ENCODE measurements at places on chromosomes 2 and 18.

GRCh38 chr2:112920923-112921532, 10.1 kb downstream of the IL37 start:
- DNase-seq, result no peak

DNA sequence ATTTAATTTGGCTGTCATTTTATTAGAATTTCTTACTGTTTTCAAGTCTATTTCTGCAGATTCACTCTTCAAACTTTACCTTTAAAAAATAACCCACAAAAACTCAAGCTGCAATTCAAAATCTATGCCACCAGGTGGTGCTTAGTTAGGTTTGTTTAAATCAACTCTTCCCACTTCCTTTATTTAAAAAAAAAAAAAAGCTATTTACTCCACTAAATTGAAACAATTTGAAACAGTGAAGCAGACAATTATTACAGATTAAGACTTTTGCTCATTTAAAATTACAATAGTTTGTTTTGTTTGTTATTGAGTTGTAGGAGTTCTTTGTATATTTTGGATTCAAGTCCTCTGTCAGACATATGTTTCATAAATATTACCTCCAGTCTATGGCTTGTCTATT, 300.0 kb downstream of the PDE11A start:
- no peak for DNase-seq

DNA sequence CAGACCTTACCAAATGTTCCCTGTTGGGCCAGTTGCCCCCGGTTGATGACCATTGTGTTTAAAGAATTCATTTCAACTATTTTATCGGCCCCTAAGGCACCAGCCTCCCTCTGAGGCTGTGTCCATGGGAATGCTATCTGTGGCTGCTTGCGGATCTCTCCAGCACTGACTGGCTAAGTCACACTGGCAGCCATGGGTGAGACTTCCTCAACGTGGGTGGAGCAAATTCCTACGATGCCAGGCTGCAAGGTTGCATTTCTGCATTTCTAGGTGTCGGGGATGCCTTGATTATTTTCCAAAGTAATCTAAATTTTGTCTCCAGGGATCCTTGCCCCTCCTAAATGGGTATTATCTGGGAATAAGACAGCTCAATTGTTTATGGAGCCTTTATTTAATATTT, 6.2 kb downstream of the CXCR4 start:
- no peak for DNase-seq

DNA sequence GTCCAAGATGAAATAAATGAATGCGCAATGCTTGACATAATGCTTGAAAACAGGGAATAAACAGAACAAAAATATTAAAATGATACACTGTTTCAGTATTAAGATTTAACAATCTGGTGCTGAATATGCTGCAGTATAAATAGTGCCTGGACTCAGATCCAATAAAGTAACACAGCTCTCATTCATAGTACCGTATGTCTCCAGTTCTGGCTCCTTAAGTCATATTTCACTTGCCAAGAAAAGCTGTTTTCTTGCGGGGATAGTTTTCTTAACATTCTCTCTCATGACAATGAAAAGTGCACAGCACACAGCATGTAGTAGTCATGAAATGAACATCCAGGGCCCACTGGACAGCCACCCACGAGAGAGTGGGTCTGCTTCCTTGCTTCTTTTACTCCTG, 74.7 kb downstream of the SATB2 start:
- no peak for DNase-seq

DNA sequence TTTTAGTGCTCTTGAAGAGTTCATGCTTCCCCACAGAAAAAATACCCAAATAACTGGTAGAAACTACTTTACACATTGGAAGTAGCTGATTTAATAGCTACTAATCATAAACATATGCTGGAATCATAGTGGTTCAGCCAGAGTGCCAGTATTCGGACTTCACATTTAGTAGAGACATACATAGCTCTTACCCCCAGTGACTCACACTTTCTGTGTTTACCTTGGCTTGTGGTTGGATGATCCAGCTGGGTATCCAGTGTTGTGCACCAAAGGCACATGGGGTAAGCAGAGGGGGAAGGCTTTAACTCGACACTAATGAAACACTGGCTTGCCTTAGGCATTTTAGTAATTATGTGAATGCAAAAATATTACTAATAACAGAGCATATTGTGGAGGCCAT, 18.1 kb downstream of the ARHGAP28 start:
- DNase-seq, result no peak

DNA sequence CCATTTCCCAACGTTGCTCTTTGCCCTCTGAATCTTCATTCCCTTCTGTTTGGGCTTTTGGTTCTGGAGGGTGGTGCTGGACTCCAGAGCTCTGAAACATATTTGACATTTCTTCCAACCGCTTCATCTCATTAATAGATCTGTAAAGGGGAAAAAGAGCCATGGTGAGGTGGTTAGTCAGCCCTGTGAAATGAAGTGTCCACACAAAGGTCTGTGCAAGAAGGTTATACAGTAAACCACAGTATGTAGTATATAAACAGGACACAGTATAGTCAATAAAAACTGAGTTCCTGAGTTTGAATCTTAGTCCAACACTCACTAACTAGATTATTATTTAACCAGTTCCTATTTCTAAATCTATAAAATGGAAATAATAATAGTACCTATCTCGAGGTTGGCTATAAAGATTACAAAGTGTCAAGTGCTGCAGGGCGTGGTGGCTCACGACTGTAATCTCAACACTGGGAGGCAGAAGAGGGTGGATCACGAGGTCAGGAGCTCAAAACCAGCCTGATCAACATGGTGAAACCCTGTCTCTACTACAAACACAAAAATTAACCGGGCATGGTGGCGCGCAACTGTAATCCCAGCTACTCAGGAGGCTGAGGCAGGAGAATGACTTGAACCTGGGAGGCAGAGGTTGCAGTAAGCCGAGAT, 13.1 kb downstream of the STARD7 start:
- no peak for DNase-seq

DNA sequence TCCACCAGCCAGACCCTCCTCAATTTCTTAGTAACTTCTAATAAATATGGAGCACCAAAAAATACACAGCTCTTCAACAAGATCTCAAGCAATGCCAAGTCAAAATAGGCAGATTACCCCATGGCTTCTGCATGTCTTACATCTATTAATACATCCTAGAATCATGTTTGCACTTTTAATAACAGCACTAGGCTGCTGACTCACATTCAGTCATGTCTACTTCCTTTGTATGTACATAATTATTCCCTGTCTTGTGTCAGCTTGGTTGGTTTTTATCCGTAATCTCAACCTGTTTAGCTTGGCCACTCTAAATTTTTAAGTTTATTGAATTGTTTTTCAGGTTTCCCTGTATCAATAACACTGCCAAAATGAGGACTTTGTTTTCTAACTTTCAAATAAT, 420.1 kb upstream of the ACVR2A start:
- DNase-seq, result no peak

DNA sequence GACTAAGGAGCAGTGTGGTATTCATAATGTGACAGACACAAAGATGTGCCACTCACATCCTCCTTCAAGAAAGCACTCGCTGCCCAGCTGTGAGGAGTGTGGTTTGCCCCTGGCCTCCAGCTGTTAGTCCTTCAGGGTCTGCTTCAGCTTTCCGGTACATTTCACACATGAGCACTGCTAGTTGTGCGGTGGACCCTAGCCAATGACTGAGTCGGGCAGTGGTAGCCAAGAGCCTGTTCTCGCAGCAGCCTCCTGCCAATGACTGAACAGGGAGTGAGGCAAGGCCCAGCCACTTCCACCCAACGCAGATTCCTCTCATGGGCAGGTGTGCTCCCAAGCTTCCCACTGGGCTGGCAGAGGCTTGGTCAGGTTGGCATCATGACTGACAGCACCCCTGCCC, 254.3 kb downstream of the RBM43 start:
- DNase-seq, result no peak

GRCh38 chr2:231436957-231437356, 27.3 kb downstream of the NCL start:
- no peak for DNase-seq

- no peak for DNase-seq
Observed at GRCh38 chr2:16656784-16657391, 8.7 kb downstream of the CYRIA start.

DNA sequence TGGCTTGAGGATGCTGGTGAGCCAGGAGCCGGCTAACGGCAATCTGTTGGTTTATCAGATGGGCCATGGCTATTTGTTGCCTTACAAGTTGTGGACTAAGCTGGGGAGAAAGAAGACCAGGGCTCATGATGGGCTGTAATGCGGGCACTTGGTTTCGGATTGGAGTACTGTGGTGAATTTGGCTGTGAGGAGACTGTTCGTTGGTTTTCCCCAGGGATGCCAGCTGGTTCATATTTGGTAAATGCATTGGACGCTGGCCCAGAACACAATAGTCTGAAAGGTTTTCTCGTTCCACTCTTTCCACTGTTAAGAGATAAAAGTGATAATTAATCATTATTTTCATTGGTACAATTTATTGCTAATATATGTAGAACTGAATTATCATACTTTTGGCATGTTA, 108.9 kb downstream of the SATB2 start:
- no peak for DNase-seq

DNA sequence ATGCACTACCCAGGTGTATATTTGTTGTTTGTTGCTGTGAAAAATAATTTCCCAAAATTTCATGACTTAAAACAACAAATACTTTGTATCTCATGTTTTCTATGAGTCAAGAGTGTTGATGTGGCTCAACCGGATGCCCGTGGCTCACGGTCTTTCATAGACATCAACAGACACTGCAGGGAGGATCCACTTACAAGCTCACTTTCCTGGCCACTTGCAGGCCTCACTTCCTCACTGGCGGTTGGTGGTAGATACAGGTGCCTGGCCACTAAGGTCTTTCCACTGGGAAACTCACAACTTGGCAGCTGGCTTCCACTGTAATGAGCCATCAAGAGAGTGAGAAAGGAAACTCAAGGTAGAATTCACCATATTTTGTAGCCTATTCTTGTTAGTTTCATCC, 662.9 kb downstream of the IRS1 start:
- DNase-seq, result no peak

DNA sequence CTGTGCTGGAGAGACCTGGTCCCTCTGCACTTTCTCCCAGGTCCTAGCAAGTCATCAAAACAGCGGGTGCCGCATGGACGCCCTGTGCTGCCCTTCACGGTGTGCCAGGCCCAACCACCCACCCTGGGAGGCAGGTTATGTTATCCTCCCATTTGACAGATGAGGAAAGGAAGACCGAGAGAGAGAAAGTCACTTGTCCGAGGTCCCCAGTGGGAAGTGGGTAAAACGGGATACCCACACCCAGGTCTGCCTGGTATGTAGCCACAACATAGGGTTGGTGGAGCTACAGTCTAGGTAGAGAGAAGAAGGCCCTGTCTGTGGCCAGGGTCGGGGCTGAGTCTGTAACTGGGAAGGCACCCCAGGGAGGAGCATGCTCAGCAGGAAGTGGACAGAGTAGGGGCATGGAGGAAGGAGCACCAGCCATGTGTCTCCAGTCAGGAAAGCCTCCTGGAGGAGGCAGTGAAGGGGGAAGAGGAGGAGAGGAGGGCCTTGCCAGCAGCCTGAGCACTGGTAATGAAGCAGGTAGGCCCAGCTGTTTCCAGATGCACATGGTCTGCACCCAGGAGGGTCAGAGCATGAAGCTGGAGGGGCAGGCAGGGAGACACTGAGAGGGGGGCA, 98.4 kb downstream of the ZFP36L2 start:
- no peak for DNase-seq

GRCh38 chr2:204156456-204156855, 219.9 kb downstream of the ICOS start:
- DNase-seq, result no peak

GRCh38 chr18:9803063-9803697, 82.6 kb upstream of the TXNDC2 start:
- DNase-seq, result no peak

DNA sequence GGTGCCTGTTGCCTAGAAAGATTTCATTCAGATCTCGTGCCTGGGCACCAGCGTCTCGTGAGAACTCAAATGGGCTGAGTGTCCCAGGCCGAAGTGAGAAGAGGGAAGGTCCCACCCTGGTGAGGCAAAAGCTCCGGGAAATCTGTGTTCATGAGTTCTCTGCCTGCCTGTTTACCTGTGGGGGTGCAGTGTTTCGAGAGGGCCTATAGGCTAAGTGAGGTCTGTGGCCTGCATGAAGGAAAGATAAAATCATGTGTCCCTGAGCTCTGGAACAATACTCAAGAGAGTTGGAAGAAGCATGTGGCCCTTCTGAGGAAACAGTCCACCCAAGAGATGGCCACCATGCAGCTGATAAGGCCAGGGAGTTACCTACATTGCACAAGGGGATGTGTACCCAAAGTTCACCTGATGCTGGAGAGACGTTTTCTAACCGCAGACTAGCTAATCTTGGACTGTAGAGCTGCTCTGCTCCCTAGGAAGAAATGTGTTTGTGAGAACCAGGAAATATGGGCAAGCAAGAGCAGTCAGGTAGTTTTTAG, 63.5 kb upstream of the ST3GAL5 start:
- no peak for DNase-seq

DNA sequence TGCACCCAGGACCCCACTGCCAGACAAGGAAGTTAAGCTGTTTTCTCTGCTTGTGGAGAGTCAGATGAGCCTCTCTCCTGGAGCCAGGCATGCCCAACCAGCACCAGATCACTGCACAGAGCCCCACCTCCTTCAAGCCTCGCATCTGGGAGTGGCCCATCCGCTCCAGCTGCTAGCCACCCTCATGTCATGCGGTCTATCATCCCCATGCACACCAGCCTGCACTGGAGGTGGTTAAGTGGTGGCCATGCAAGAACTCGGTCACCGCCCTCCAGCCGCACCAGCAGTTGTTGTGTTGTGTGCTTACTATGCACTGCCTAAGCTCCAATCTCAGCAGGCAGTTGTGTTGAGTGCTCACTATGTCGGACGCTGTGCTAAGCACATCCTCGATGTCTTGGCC, 177.9 kb upstream of the SLC14A2 start:
- DNase-seq, result no peak

DNA sequence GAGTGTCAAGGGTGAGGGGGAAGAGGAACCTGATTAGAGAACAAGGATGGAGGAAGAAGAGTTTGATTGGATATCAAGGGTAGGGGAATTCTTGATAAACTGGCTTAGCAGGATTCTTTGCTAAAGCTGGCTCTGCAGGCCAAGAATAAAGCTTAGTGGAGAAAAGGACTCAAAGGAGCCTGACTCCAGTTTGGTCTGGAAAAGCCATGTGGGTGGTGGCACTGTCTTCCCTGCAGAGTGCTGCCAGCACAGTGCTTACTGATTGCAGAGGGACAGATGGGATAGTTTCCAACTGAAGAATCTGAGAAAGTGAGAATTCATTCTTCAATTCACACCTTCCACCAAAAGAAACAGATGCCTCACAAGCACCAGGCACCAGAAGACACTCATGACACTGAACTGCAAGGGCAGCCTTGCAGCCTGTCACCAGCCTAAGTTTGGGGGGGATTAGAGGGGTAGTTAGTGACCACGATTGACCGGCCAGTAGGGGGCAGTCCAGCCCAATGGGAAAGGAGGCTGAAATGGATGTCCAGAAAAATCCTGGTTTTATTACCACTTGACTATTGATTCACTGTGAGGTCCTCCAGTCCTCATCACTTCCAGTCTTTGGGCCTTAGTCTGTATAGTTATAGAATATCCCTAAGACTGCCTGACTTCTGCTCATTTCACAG, 334.5 kb downstream of the SMAD2 start:
- DNase-seq, result no peak

DNA sequence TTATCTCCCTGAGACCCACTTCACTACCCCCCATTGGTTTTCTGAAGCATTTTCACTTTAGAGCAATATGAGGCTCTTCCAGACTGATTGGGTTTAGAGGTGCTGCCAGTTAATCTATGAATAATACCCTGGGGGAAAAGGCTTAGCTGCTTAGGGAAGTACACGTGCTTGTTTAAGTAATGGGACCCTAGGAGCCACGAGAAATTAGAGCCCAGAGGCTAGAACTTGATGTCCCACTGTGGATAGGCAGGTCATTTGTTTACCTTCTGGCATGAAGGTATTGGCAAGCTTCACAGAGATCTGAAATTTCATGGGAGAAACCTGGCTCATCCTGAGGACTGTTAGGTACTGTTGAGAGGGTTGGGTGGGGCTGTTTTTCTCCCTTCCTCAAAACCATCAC, 59.7 kb downstream of the CLIP4 start:
- no peak for DNase-seq
